ENCODE measurements at places on chromosomes 11 and 22.

DNA sequence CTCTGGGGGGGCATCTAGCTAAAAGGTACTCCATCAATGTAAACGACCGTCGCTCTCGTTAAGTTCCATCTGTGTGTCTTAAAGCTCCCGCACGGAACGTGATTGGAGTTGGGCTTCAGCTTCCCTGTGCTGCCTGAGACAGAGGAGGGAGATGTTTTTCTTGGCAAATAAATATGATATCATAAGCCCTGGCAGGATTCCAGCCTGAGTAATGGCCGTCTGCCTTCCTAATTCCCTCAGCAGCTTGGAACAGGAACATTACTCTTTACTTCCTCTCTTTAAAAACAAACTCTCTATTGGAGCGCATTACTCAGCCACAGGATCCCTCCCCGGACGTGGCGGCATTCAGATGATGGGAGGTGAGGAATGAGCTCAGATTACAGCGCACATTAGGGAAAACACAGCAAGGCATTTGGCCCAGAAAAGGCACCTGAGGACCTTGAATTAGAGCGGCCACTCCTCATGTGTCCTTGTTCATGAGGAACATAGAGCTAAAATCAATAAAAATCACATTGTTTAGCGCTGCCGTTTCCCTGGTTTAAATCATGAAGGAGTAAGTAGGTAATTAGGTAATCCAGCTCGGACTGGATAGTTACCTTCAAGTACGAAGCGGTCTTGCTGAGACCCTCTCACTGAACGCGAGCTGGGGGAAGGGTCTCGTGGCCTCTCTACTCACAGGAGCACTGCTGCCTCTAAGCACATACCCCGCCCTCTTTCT lies 230.4 kb downstream of the ST3GAL4 start:
- DNase-seq = peak; percentile 96

GRCh38 chr22:20955548-20955947 lies 11.5 kb upstream of the AIFM3 start:
- no peak for DNase-seq

- no peak for DNase-seq
Observed at GRCh38 chr11:71329165-71329510, 76.8 kb upstream of the SHANK2 start.

GRCh38 chr11:42012271-42012670 lies 552.8 kb upstream of the LRRC4C start:
- DNase-seq = peak; percentile 14

DNA sequence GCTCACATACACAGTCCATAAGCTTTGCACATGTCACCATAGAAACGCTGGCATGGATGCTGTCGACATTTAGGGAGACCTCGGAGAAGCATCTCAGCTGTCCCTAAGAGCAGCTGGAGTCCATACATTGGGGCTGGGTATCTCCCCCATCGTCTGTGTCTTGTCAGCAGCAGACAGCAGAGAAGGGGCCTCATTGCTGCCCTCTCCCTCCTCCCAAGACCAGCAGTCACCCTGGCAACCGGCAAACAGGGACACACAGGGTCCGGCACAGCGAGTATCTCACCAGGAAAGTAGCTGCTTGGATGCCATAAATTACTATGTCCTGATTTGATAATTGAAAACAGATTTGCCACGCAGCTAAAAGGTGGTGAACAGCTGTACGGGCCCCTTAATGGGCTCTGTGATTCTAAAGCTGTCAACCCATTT lies 84.4 kb downstream of the CD44 start:
- peak; percentile 96 for DNase-seq

DNA sequence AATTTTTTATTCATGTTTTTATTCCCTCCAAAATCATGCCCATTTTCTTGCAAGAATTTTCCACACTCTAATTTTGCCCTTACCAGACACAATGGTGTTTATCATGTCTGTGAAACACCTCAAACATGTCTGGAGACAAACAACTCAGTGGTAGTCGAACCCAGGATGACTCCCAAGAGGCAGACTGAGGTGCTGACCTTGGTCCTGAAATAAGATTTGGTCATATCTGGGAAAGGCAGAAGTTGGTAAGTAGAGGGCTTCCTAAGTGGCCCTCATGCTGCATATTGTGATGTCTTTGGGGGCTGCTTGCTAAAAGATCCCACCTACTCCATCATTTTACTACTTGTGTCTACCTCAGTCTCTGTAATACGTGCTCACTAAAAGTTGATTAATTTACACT lies 369.4 kb upstream of the ISX start:
- DNase-seq = no peak

DNA sequence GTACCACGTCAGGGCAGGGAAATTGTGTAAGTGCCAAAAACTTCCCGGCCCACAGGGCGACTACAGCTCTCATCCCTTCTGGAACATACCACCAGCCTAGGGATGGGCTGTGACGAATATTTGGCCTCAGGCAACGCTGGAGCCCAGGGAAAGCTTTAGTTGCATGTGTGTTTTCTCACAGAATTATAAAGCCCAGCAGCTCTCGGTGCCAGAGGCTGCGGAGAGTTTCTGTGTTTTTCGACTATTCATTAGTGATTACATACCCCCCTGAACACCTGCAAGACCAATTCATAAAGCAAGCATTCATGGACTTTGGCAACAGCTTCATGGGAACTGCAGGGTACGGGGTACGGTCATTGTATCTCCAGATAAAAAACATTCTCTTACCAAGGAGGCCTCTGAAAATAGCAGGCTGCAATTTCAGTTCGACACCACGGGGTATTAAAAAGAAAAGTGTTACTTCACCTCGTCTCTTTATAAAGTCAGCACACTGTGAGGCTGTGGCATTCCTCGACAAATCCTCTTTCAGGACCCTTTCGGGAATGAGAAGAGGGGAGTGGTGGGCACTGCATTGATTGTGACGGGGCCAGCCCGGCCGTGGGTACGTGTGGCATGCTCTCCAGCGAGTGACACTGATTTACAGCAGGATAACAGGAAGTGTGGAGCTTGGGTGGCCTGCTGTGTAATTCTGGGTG lies 243.6 kb upstream of the SORL1-AS1 start:
- DNase-seq = no peak

GRCh38 chr22:50603511-50604255 lies 3.1 kb downstream of the MAPK8IP2 start:
- DNase-seq = no peak

DNA sequence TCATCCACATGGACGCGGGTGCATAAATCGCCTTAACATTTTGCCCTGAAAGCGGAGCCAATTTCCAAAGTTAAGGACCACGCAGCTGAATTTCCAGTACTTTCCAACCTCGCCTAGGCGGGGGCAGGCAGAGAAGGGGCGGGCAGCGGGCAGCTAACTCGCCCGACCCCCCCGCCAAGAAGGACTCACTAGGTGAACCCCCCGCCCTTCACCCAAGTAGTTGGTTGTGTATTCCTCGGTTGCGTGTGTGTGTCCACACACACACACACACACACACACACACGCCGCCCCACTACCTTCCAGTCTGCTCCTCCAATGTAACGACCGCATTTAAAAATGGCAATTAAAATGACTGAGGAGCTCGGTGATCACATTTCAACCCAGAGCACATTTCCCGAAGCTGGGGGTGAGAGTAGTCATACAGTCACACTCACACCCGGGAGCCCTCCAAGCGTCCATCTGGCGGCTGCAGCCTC lies 1.4 kb downstream of the TENM4 start:
- DNase-seq = peak; percentile 55

- DNase-seq = peak; percentile 37
Observed at GRCh38 chr11:23725752-23726151, 771.1 kb upstream of the LUZP2 start.

- no peak for DNase-seq
Observed at GRCh38 chr11:117127171-117127901, 16.8 kb upstream of the PAFAH1B2 start.

- peak; percentile 17 for DNase-seq
Observed at GRCh38 chr11:23866641-23867040, 630.2 kb upstream of the LUZP2 start.

- no peak for DNase-seq
Observed at GRCh38 chr11:65352783-65353182, 1.8 kb upstream of the TIGD3 start.

DNA sequence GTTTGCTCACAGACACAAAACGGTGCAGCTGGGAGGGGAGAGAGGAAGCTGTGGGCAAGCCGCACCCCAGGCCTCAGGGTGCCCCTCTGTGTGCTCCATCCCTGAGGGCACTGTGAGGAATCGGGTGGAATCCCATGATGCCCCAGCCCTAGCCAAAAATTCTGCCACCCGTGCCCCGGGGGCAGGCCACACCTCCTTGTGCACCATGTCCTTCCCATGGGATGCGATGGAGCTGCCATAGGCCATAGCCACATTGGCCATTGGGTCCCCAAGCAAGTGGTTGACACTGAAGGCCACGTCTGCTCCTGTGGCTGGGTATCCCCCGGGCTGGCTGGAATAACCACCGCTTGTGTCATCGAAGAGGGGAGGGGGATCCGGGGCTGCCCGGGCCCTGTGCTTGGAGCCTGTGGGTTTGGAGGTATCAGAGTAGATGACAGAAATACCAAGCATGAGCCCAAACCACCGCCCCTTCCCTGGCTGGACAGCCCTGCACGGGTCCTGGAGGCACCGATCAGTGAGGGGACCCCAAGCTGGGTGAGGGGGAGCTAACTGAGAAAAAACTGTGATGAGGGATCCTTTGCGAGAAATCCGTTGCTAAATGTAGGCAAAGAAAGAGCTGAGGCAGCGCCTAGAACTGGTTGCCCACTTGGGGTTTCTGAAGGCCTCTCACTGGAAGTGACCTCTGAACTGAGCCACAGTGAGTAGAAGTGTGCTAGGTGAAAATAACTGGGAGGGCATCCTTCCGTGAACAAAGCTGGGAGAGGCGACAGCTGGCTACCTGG lies 863 bp downstream of the YIF1A start:
- no peak for DNase-seq

GRCh38 chr11:58863697-58864096 lies 19.2 kb upstream of the GLYATL2 start:
- DNase-seq = no peak

GRCh38 chr22:44723801-44724200 lies 21.8 kb downstream of the PRR5 start:
- DNase-seq = no peak

DNA sequence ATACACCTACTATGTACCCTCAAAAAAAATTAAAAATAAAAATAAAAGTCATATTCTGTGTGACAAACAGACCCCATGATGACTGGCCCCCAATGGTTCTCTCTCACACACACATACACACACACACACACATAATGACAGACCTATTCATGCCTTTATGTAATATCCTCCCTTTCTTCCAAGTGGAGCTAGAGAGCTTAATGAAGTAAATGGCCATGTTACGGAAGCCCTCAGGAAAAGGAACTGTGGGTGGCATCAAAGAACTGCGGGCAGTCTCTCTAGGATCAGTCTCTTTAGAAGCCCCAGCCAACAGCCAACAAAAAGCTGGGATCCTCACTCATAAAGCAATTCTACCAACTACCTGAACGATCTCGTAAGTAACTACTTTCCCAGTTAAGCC lies 125.5 kb downstream of the SIK3 start:
- no peak for DNase-seq

DNA sequence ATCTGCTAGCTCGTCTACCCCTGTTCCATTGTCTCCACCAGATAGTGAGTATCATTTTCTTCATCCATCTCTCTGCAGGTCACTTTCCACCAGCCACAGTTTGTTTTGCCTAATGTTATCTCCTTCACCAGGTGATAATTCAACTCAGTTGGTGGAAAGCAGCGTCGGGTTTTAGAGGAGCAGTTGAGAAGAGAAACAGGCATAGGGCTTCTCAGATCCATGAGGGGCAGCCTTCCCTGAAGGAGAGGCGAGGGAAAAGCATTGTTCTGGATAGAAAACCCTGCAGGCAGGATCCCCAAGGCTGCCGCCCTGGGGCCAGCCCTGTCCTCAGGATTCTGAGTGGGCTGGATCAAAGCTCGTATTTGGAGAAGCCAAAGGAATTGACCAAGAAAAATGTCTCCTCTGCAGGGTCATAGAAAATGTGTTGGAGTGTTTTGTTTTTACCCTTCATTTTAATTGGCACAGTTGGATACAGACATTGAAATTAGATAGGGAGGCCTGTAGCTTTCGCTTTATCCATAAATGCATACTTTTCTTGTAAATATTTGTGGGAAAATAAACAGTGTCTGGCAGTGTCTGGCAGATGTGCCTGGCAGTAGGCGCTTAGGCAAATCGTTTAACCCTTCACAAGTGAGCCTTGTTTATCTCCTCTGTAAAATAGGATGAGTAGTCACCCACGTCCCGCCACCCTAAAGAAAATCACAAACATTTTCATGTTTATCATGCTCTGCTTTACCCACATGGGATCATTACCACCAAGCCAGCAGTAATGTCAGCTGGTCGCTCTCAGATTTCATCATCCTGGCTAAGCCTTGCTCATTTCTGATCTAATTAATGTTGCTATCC lies 73.4 kb upstream of the TTC12 start:
- peak; percentile 48 for DNase-seq

- DNase-seq = peak; percentile 48
Observed at GRCh38 chr11:124758355-124759265, 3.5 kb downstream of the ESAM start.

- no peak for DNase-seq
Observed at GRCh38 chr11:100801225-100801999, 114.3 kb downstream of the ARHGAP42 start.

GRCh38 chr11:79686703-79687419 lies 246.0 kb upstream of the TENM4 start:
- DNase-seq = no peak

- DNase-seq = no peak
Observed at GRCh38 chr11:77908835-77909234, 85.6 kb downstream of the INTS4 start.

DNA sequence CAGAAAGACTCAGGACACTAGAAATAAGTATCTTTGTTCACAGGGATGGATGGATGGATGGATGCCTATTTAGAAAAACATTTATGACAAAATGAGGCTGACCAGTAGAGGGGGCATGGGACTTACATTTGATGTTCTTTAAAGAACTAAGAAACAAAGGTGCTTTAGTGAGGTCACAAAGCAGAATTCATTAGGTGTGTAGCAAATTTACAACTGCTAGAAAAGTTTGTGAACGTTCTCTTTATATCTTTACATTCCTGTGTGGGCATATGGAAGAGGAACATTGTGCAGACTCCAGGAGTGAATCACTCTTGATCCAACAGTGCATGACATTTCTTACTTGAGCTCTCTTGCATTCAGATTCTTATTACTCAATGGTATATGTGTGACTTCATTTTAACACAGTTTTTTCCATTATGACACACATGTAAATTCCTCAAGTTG lies 15.8 kb upstream of the SIK2 start:
- DNase-seq = peak; percentile 54

DNA sequence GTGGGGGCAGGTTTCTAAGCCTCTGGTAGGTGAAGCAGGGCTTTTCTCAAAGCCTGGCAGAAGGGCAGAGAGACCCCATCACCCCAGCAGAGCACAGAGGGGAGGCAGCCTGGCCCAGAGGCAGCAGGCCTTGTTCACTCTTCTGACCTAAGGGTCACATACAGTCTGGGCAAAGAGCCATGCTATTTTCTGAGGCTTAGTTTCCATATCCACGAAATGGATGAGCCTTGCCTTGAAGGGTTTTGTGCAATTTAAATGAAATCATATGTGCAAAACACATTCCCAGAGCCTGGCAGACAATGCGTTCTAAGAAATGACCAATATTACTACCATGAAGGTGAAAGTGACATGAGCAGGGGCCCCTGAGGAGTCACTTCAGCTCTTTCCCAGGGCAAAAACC lies 44.5 kb downstream of the HIRA start:
- DNase-seq = no peak

GRCh38 chr11:113213549-113213948 lies 100.8 kb upstream of the TTC12 start:
- DNase-seq = no peak
